ENCODE measurements at places on chromosomes 2 and 18.

- H3K4me3 ChIP-seq: no peak overlapping the region
- DNase-seq: no peak
- no peaks in the 10 kb centered on the region for H3K36me3 ChIP-seq
- H3K27ac ChIP-seq: no peak overlapping the region
Observed at GRCh38 chr2:11498543-11499034, 32.6 kb upstream of the E2F6 start.

DNA sequence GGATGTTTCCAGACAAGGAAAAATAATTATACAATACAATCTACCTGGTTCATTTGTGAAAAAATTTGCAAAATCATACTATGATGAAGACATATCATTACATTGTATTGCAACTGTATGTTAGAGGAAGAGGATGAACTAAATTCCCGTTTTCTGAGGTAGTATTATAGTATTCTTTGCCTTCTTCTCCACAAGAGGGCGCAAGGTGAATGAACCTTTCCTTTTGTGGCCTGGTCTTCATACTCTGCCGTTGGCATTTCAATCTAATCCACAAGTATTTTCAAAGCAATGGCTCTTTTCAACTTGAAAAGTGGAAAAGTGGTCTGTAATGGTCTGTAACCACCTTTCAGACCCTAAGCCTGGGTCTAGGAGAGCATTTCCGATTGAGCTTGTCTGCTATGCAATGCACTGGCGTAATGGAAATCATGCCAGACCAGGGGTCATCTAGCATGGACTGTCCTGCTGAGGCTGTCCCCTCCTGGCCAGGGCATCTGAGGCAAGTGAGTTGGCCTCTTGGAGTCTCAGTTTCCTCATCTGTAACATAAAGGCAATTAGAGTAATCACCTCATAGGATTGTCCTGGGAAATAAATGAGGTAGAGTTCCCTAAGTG is 30.8 kb upstream of the ZNF396 start:
- no peaks in the 10 kb centered on the region for H3K36me3 ChIP-seq
- H3K27ac ChIP-seq: no peak overlapping the region
- H3K4me1 ChIP-seq: no peaks in the 10 kb centered on the region
- H3K4me3 ChIP-seq: no peak overlapping the region
- H3K27me3 ChIP-seq: no peaks in the 10 kb centered on the region

DNA sequence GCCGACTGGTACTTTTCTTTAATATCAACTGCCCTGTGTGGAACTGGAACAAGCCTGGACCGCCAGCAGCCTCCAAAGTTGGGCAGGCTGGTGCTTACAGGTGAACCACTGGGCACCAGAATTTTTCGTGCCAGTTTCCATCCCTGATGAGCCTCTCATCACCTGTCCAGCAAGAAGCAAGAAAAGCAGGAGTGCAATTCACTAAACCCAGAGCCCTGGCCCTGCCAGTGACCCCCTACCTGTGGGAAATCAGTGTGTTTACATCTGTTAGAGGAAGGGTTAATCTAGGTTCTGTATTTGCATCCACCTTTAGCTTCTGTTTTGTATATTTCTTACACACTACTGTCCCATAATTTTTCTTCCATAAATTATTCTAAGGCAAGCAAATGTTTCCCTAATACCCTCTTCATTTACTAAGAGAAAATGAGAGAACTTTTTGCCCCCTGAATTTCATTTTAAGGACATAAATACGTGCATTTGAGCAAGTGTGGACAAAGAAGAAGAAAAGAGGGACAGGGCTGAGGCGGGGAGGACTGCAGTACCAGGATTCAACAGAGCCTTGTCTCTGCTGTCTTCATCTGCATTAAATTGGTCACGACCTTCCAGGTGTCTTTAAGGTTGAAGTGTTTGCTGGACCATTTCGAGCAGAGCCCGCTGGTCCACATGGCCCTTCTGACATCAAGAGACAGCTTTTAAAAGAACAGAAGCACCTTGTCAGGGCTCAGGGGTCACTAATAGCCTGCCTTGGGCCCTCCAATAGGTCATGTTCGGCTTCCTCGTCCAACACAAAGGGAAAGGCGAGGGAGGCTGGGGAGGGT is 763.1 kb downstream of the BCL11A start:
- H3K27me3 ChIP-seq: no peaks in the 10 kb centered on the region
- H3K4me3 ChIP-seq: no peak overlapping the region
- no peak for DNase-seq
- no peaks in the 10 kb centered on the region for H3K36me3 ChIP-seq

DNA sequence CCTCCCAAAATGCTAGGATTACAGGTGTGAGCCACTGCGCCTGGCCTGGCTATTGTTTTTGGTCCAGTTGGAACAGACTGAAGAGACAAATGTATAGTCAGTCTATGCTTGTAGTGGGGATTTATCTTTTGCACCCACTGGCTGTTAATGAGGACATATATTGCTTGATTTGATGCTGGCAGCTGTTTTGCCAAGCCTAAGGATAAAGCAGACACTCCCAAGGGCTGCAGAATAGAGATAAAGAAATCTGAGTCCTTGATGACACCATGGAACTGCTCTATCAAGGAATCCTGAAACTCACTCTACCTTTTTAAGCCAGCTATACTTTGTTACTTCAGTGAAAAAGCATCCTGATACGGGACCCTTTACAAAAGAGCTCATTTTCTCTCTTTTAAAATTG is 43.1 kb upstream of the ENOSF1 start:
- H3K4me1 ChIP-seq: no peaks in the 10 kb centered on the region
- H3K4me3 ChIP-seq: no peak overlapping the region
- H3K27ac ChIP-seq: no peak overlapping the region
- peaks cover 48% of the 10 kb centered on the region for H3K36me3 ChIP-seq
- no peak for DNase-seq

DNA sequence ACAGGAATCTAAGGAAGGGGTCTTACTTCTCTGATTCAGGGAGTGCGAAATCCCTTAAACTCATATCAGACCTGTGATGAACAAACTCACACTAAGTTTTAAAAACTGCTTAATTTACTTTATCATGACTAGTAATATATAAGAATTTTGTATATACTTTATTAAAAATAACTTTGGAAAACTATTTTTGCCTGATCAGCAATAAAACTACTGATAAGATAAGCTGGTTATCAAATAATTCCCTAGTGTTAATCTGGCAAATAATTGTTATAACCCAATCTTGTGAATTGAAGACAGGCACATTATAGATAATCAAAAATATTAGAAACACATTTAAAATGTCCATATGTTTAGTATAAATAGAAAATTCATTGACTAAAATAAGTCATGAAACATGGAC is 23.7 kb upstream of the DSC3 start:
- no peaks in the 10 kb centered on the region for H3K27me3 ChIP-seq
- H3K36me3 ChIP-seq: no peaks in the 10 kb centered on the region
- DNase-seq: no peak
- H3K4me3 ChIP-seq: no peak overlapping the region
- H3K4me1 ChIP-seq: no peaks in the 10 kb centered on the region
- no peak overlapping the region for H3K27ac ChIP-seq

GRCh38 chr18:25825979-25826776 is 264.2 kb downstream of the SS18 start:
- no peaks in the 10 kb centered on the region for H3K4me1 ChIP-seq
- H3K27ac ChIP-seq: no peak overlapping the region
- peaks cover 3% of the 10 kb centered on the region for H3K27me3 ChIP-seq
- H3K4me3 ChIP-seq: no peak overlapping the region

GRCh38 chr18:10258836-10259474 is 195.5 kb upstream of the APCDD1 start:
- no peaks in the 10 kb centered on the region for H3K27me3 ChIP-seq
- H3K36me3 ChIP-seq: no peaks in the 10 kb centered on the region
- peaks cover 6% of the 10 kb centered on the region for H3K4me1 ChIP-seq
- H3K4me3 ChIP-seq: no peak overlapping the region

DNA sequence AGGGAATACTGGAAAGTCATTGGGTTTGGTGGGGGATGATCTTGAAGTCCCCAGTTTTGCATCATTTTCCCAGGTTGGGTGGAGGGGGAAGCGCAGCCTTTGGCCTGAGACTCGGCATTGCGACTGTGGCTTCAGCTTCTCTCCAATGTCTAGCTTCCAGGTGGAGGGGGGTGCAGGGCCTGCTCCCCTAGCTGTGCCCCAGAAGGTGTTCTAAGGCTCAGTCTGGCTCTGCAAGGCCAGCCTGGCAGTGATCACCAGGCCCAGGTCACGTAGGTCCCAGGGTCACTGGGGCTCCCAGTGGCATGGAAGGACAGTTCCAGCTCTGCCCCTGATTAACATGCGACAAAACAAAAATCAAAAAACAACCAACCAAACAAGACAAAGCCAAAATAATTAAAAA is 56.9 kb upstream of the HAAO start:
- DNase-seq: no peak
- H3K27ac ChIP-seq: no peak overlapping the region
- no peaks in the 10 kb centered on the region for H3K36me3 ChIP-seq
- no peaks in the 10 kb centered on the region for H3K27me3 ChIP-seq
- no peaks in the 10 kb centered on the region for H3K4me1 ChIP-seq

- H3K27ac ChIP-seq: no peak overlapping the region
- H3K4me3 ChIP-seq: no peak overlapping the region
- no peak for DNase-seq
- H3K36me3 ChIP-seq: no peaks in the 10 kb centered on the region
- H3K27me3 ChIP-seq: no peaks in the 10 kb centered on the region
Observed at GRCh38 chr2:88329815-88330603, 122.5 kb downstream of the FOXI3 start.

- H3K27ac ChIP-seq: no peak overlapping the region
- H3K36me3 ChIP-seq: no peaks in the 10 kb centered on the region
- H3K4me3 ChIP-seq: no peak overlapping the region
Observed at GRCh38 chr2:133856678-133857077, 288.4 kb upstream of the NCKAP5 start.

DNA sequence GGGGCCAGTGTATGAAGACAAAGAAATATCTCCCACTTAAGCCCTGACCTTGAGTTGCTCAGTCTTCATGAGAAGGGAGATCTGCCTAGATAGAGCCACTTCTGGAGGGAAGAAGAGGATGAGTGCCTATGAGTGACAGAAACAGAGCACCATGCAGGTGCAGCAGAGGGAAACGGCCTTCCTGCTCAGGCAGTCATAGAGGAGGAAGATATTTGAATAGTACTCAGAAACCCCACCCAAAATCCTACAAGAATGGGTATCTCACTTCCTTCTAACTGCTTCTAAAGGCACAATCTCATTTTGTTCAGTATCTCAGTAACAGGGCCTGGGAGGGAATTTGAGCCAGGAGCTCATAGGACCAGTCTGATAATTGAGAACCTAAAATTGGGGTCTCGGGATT is 339.3 kb downstream of the ALK start:
- H3K4me3 ChIP-seq: no peak overlapping the region
- H3K27ac ChIP-seq: no peak overlapping the region
- H3K36me3 ChIP-seq: no peaks in the 10 kb centered on the region
- no peaks in the 10 kb centered on the region for H3K4me1 ChIP-seq
- peaks cover 2% of the 10 kb centered on the region for H3K27me3 ChIP-seq

DNA sequence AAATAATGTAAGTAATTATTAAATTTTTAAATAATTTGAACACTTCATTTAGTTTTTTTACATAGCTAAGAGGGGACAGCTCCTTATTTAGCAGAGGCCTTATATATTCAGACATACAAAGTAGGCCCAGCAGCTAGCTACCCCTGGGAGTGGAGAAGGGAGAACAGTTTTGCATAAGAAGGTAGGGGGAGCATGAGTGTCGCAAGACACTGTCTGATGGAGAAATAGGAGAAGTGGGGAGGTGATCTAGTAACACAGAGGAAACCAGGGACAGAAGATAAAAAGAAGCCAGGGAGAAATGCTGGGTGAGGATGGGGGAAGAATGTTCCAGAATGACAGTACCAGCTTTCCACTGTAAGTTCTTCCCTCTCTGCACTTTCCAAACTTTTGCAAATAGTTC is 16.0 kb upstream of the RGPD4 start:
- H3K4me1 ChIP-seq: no peaks in the 10 kb centered on the region
- H3K27ac ChIP-seq: no peak overlapping the region

DNA sequence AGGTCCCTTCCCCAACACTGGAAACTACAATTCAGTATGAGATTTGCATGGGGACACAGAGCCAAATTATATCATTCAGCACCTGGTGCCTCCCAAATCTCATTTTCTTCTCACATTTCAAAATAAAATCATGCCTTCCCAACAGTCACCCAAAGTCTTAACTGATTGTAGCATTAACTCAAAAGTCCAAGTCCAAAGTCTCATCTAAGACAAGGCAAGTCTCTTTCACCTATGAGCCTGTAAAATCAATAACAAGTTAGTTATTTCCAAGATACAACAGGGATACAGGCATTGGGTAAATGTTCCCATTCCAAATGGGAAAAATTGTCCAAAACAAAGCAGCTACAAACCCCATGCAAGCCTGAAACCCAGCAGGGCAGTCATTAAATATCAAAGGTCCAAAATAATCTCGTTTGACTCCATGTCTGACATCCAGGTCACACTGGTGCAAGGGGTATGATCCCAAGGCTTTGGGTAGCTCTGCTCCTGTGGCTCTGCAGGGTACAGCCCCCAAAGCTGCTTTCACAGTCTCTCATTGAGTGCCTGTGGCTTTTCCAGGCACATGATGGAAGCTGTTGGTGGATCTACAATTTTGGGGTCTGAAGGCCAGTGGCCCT is 1370.1 kb upstream of the DDX18 start:
- no peaks in the 10 kb centered on the region for H3K27me3 ChIP-seq
- no peak for DNase-seq
- no peak overlapping the region for H3K4me3 ChIP-seq
- H3K4me1 ChIP-seq: peaks cover 22% of the 10 kb centered on the region
- no peak overlapping the region for H3K27ac ChIP-seq
- H3K36me3 ChIP-seq: no peaks in the 10 kb centered on the region

DNA sequence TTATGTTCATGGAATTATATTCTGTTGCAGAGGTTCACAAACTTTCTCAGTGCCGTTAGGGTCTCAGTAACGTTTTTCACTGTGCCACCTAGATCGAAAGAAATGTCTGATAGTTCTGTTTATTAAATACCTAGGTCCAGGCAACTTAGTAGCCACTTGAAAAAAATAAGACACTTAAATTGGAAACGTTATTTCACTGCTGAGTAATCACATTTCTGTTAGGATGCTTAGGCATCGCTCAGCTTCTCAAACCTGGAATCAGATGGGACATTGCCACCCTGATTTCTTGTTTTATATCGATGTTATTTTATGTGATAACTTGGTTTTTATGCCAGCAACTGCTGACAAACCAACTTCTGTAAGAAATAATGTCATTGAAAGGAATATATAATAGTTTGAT is 36.0 kb downstream of the ACTR3 start:
- DNase-seq: no peak
- no peak overlapping the region for H3K4me3 ChIP-seq
- H3K4me1 ChIP-seq: no peaks in the 10 kb centered on the region
- H3K27ac ChIP-seq: no peak overlapping the region
- H3K27me3 ChIP-seq: no peaks in the 10 kb centered on the region
- peaks cover 84% of the 10 kb centered on the region for H3K36me3 ChIP-seq

GRCh38 chr18:33051407-33051806 is 278.6 kb upstream of the KLHL14 start:
- no peak for DNase-seq
- no peak overlapping the region for H3K27ac ChIP-seq
- H3K27me3 ChIP-seq: no peaks in the 10 kb centered on the region
- 0 out of 2 replicates have a peak, but pooled peaks cover 2% of the 10 kb centered on the region for H3K4me1 ChIP-seq

GRCh38 chr2:151553-152334 is 105.4 kb upstream of the FAM110C start:
- no peaks in the 10 kb centered on the region for H3K4me1 ChIP-seq
- peaks cover 7% of the 10 kb centered on the region for H3K27me3 ChIP-seq
- no peak overlapping the region for H3K27ac ChIP-seq
- no peaks in the 10 kb centered on the region for H3K36me3 ChIP-seq
- H3K4me3 ChIP-seq: no peak overlapping the region

All from DND-41 (cell line).